ENCODE measurements at places on chromosomes 7 and 10.

DNA sequence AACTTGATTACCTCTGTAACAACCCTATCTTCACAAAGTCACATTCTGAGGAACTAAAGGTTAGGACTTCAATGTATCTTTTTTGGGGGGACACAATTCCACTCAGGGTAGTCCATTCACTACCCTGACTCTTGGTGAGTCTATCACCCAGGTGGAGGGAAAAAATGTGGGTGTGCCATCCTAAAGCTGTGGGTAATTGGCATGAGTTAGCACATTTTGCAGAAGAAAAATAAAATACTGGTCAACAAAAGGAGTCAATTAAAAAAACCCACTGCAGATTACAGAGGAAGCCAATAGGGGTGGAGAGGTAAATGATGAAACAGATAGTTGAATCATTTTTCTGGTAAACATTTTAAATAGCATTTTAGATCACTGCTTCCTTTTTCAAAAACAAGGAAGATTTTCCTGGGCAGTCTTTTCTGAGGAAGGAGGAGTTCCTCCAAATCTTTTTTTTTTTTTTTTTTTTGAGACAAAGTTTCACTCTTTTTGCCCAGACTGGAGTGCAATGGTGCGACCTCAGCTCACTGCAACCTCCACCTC lies 5.1 kb upstream of the BLVRA start:
- no peak for DNase-seq

GRCh38 chr10:3774018-3774813 lies 10.8 kb downstream of the KLF6 start:
- DNase-seq: peak; percentile 25

DNA sequence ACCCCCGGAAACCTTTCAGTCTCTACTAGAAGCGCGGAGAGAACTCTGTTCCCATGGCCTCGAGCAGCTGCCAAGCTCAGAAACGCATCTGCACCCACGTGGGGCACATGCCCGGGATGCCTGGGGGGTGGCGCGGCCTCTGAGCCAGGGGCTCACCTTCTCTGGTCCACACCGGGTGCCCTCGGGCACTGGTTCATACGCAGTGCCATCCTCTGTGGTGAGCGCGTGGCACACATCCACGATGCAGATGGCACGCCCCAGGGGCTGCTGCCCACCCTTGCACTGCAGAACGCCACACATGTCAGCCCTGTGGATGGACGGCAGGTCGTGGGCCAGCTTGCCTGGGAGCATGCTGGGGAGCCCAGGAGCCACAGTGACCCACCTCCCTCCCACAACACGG lies 6.5 kb downstream of the ADAM8 start:
- DNase-seq: no peak

DNA sequence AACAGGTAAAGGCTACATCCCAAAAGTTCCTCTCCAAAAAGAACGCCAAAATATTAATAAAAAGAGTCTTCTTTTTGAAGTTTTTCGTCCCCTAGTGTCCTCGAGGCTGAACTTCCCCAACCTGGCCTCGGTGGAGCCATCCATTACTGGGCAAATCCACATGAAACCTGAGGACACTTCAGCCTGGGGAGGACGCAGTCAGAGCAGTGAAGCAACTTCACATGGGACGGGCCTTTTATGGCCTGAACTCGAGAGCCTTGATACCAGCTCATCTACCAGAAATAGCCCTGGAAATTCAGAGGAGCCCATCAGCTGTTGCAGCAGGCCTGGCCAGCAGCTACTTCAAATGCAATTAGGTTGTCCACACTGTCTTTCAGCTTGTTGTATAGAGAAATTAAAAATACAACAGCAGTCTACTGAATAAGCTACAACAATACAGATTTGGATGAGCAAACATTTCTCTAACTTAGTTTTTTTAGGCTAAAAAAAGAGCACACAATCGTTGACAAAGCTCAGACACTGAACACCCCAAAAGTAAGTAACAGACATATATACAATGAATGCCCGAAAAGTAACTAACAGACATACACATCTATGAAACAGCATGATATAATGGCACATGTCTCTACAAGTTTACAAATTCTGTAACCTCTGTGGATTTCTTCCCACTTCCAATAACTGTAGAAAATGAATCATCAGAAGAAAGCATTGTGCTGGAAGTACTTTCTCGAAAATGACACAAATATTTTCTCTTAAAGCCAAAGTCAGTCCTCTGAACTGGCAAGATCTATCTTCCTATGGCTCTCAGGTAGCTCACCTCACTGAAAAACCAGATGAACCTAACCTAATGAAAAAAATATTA lies at the start of gene SVIL:
SVIL (minus strand) TSS at position 208 of the 862 bp plus-strand sequence. CDS start 79,913 bp downstream, outside the sequence.
- peak; percentile 54 for DNase-seq

- DNase-seq: no peak
Measured at GRCh38 chr7:104978460-104978859, 35.5 kb upstream of the KMT2E start.

- peak; percentile 94 for DNase-seq
Measured at GRCh38 chr7:38321515-38321944, 48.1 kb upstream of the TARP start.

GRCh38 chr7:156196649-156197048 lies 384.4 kb upstream of the SHH start:
- no peak for DNase-seq
